CD8-positive, alpha-beta memory T cell (primary cell): ENCODE measurements at places on chromosomes 4 and X.
A peak's percentile ranks its signal among the peaks of the same experiment; 100 is the strongest.

DNA sequence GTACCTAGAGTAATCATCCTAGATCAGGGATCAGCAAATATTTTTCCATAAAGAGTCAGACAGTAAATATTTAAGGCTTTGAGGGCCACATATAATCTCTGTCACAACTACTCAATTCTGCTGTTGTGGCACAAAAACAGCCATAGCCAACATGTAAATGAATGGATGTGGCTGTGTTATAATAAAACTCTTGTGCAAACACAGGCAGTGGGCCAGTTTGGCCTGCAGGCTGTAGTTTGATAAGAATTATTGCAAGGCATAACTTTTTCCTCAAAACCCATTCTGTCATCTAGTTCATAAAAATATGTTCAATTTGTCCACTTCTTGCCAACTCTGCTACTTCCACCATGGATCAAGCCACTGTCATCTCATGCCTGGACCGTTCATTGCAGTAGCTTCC lies 39.4 kb upstream of the SHROOM4 start:
- no peak for DNase-seq

DNA sequence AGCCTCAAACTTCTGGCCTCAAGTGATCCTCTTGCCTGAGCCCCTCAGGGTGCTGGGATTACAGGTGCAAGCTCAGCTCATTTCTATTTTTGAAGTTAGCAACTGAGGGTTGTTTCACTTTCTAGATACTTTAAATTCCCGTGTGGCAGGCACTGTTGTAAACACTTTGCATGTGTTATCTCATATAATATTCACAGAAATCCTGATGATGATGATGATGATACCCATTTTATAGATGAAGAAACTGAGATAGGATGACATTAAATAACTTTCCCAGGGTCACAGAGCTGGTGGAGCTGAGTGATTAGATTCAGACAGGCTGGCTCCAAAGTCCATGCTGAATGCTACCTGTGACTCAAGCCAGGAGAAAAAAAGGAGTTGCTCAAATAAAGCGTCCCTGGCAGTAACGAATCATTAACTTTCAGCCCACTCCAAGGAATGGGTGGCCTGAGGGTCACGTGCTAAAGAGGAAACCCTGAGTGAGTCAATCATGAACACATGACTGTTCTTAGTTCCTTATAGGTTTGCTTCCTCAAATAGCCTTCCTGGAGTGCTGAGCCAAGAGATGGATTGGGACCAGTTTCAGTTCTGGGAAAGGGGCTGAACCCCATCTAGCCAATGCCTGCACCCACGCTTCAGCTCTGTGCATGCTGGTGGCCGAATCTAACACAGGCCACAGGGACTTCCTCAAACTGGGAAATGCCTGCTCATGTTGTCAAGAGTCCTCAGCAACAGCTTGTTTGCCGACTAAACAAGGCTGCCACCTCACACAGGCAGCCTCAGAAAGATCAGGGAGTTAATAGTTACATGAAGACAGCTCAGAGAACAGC lies 52.8 kb downstream of the RBM47 start:
- no peak for DNase-seq

- DNase-seq: no peak
Measured at GRCh38 chr4:143184217-143184502, 557 bp upstream of the USP38 start.

DNA sequence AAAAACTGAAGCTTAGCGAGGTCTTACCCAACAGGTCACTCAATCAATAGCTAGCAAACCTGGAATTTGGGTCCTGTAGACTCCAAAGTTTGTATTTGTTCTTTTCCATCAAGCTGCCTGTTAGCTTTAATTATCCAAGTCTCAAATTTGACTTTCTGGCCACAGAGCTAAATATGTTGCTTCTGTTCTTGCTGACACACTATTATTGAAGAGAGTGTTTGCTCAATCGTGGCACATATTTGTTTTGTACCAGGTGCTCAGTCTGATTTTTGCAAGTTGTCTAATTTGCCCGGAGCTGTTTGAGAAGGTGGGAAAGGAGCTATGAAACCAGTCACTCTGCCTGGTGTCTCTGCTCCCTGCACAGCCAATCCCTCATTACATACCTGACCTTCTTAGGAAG lies 41.7 kb upstream of the FRMD7 start:
- no peak for DNase-seq

GRCh38 chr4:37797374-37797773 lies 29.1 kb upstream of the PGM2 start:
- no peak for DNase-seq

DNA sequence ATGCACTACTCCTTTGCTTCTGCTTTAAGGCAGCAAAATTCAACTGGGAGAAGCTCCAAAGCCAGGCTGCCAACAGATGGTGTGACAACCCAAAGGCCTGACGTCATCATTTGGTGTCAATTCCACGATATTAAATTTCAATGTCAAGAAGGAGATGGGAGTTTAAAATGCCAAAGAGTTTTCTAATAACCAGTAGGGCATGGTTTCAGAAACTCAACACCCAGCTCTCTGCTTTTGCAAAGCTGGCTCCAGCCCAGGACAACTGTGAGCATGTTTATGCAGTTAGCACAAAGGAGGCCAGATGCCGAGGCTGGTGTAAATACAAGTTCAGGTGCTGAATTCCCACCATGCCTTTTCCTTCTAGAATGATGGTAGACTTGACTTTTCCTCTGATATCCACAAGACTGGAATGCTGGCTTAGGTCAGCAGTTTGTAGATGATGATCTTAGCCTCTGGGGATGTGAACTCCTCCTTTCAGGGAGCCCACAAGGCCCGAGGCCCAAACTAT lies 67.3 kb downstream of the AFAP1 start:
- no peak for DNase-seq

GRCh38 chr4:93416344-93417128 lies 412.0 kb upstream of the ATOH1 start:
- DNase-seq: no peak

DNA sequence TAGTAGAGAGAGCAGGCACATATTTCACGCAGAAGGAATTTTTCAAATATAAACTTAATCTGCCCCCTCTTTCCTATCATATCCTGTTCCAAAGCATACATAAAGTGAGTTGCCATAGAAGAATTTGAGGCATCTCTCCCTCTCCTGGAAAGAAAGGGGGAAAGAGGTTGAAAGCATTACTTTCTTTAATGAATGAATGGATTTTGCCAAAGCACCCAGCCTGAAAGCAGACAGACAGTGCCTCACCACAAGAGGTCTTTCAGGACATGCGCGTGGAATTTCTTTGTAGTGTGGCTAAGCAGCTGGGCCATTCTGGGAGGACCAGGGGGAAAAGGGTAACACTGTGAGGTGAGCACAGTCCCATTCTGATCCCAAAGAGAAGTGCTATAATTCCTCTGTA lies 651.4 kb downstream of the IQCM start:
- DNase-seq: no peak

- DNase-seq: no peak
Measured at GRCh38 chrX:77434962-77435361, 12.2 kb upstream of the FGF16 start.

- no peak for DNase-seq
Measured at GRCh38 chrX:41580423-41581064, 108.2 kb upstream of the GPR34 start.

- DNase-seq: no peak
Measured at GRCh38 chrX:38856670-38857265, 55.5 kb downstream of the MID1IP1 start.

GRCh38 chr4:17763931-17764330 lies 17.5 kb downstream of the FAM184B start:
- no peak for DNase-seq

- DNase-seq: no peak
Measured at GRCh38 chr4:8921465-8921864, 49.8 kb upstream of the HMX1 start.

DNA sequence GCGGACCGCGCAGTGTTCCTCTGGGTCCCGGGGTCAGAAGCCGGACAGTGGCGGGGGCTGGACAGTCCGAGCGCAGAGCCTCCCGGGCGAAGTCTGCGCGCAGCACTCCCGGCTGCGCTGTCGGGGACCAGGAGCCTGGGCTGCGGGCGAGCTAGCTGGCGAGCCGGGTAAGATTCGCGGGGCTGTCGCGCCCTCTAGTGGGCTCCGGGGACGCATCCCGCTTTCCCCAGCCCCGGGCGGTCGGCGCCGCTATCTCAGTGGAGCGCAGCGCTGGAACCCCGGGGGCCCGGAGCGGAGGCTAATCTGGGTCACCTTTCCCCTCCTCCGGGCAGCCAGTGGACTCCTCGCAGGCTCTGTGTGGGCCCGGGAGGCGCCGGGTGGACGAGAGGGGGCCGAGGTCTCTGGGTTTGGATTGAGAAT lies 4.2 kb downstream of the PDGFRA start:
- DNase-seq: peak; percentile 69

- no peak for DNase-seq
Measured at GRCh38 chr4:5893004-5893580, at the start of gene CRMP1. TSS of gene CRMP1 (minus strand) at chr4:5893086. CDS start at chr4:5892969, 117 bp downstream.

- no peak for DNase-seq
Measured at GRCh38 chrX:125205133-125205917, 114.3 kb upstream of the TEX13C start.

DNA sequence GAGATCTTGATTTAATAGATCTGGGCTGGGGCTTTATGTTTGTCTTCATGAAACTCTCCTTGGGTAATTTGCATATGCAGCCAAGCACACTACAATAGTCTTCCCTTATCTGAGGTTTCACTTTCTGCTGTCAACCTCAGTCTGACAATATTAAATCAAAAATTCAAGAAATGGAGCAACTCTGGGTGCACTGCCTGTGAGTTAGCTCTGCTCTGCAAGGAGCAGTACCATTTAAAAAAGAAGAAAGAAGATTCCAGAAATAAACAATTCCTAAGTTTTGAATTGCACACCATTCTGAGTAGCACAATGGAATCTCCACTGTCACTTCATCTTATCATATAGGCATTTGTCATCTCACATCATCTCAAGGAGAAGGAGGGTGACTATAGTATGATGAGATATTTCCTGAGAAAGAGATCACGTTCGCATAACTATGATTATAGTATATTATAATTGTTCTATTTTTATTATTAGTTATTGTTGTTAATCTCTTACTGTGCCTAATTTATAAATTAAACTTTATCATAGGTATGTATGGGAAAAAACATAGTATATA lies 9.4 kb downstream of the FNIP2 start:
- DNase-seq: no peak

DNA sequence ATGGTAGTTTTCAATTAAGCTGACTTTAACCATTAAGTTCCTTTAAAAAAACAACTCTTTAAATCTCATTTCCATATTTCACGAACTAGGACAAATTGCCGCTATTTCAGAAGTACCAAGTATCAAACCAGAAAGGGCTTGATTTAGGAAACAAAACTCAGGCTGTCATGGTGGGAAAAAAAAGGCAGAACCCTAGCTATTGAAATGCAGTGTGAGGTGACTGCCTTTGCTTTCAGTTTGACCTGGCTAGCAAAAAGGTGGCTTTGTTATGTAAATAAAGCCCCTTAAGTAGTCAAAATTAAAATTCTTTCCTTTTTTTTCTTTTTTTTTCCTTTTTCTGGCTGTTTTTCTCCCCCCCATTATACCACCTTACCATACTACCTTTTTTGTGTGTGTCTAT lies 40.6 kb upstream of the CYP2U1 start:
- DNase-seq: no peak

- no peak for DNase-seq
Measured at GRCh38 chr4:173367285-173367684, 3.5 kb upstream of the SAP30 start.

DNA sequence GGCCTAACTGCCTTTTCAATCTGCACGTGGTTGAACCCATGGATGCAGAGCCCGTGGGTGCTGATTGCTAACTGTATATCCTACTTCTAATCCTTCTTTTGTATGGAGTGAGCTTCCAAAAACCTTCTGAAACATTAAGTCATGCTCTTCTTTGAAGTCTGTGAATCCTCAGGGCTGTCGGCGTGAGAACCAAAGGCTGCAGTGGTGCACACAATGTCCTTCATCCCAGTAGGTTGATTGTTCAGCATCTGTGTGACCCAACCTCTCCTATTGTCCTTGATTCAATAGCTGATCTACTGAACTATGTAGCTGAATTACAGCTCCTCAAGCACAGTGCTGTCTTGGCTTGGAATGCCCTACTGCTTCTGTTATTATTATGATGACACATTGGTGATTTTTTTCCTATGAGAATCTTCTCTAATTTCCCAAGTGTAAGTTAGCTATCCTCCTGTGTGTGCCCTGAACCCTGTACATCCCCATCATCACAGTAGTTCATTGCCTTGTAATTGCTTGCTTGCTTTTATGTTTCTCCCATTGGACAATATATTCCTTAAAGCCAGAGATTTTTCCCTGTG lies 294.6 kb downstream of the TRIML1 start:
- no peak for DNase-seq

GRCh38 chr4:181475781-181476507 lies 767.3 kb upstream of the TENM3 start:
- DNase-seq: no peak

DNA sequence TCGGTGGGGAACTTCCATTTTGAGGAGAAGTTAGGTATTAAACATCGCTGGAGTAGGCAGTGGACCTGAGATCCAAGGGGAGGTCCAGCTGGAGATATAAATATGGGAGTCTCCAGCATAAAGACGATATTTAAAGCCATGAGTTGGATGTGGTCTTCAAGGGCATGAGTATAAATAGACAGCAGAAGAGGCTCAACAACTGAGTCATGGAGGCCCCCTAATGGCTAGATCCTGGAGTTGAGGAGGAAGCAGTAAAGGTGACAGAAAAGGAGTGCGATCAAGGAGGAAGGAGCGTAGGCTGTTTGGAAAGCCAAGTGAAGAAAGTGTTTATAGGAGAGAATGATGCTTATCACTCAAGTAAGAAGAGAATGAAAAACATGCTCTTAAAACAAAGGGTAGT lies 18.1 kb upstream of the APBB2 start:
- DNase-seq: no peak

- DNase-seq: no peak
Measured at GRCh38 chr4:168449719-168450452, 30.4 kb downstream of the DDX60L start.

DNA sequence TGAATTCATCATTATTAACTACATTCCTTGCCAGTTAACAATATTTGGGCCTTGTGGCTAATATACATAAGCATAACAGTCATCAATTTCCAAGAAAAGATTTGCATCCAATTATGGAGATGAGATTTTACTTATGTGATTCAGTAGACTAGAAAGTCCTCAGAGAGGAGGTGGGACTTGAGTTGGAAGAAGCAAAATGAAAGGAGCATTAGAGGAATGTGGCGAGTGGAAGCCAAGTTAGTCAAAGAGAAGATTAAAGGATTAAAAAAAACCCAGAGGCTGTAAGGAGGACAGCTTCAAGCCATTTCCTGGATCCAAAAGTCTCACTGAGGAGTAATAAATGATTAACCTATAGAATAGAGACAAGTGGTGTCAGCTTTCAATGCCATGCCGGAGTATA lies 1099.4 kb upstream of the IGFBP7 start:
- no peak for DNase-seq

- DNase-seq: no peak
Measured at GRCh38 chr4:165971933-165972332, 98.9 kb downstream of the TLL1 start.

DNA sequence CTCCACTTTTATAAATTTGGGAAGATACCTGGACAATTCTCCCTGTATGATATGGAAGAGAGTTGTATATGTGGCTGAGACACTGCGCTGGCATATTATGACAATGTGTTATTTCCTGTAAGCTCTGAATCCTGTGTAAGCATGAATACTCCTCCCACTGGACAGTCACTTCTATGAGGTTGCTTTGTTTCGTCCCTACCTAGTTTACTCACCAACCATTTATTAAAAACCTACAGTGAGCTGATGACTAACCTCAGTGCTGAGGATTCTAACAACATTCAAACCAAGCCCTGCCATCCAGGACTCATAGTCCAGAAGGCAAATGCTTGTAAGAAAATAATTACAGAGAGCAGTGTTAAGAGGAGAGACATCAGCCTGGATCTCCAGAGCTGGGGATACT lies 1632.9 kb upstream of the TENM3 start:
- no peak for DNase-seq

- DNase-seq: no peak
Measured at GRCh38 chr4:19213388-19213787, 1038.3 kb upstream of the SLIT2 start.
